ENCODE measurements at places on chromosomes 3 and 15.

- DNase-seq, result no peak
Measured at GRCh38 chr3:18046131-18046915, 303.9 kb upstream of the TBC1D5 start.

DNA sequence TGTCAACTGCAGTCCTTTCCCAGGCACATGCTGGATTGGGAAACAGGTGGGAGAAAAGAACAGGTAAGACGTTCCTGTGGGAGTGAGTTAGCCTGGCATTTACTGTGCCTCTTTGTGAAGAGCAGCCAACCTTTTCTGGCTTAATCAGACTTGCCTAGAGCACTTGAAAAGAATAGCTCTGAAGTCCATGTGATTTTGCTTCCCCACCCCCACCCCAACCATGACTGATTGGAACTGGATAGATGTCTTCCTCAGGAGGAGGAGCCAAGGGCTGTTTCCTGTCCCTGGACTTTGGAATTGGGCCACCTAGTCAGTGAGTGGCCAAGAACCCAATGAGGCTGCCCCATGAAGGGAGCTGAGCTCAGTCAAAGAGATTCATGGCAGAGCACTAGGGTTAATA lies 4.7 kb upstream of the TMEM41A start:
- DNase-seq, result no peak

GRCh38 chr3:95235916-95236315 lies 1173.1 kb downstream of the NSUN3 start:
- DNase-seq, result no peak

GRCh38 chr15:22890296-22890695 lies 51.8 kb downstream of the NIPA2 start:
- DNase-seq, result no peak

DNA sequence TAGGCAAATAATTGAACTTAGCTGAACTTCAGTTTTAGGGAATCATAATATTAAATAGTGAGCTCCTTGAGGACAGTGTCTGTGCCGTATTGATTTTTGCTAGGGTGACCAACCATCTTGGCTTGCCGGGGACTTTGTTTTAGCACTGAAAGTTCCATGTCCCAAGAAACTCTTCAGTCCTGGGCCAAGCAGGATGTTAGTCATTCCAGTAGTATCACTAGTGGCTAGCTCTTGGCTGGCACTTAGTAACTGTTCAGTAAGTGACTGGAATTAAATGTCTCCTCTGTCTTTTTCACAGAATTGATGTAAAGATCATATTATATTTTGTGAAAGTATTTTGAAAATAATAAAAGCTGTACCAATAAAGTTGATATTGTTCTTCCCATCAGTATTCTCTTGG lies 42.3 kb downstream of the RSRC1 start:
- DNase-seq, result no peak

DNA sequence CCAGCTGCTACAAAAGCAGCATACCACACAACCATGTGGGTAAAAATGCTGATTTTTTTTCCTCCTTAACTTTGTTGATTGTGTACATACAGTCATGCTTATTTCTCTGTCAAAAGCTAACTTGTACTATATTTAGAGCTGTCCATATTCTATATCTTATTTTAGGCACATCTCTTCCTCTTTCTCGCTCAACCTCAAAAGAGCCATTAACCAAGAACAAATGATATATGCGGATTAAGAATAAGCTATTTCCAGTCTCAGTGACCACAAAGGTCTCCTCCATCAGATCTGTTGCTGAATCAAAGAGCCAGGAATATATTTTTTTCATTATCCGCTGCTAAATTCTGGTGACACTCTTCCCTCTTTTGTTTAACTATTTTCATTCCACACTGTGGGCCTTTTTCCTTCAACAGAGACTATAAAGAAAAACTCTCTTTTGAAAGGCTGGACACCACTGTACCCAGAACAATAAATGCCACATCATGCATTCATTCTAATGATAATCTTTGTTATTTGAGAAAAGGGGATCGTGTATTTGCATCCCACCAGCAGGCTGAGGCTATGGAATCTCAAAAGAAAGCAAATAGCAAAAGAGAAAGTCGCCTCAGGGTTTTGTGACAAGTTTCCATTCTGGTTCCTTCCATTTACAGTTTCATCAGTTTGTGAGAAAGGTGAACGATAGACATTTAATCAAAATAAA lies 8.0 kb downstream of the TMEM212 start:
- DNase-seq, result no peak

GRCh38 chr3:150253622-150254021 lies 154.5 kb upstream of the TSC22D2 start:
- no peak for DNase-seq

GRCh38 chr3:156356537-156357363 lies 198.2 kb downstream of the SSR3 start:
- DNase-seq, result no peak

DNA sequence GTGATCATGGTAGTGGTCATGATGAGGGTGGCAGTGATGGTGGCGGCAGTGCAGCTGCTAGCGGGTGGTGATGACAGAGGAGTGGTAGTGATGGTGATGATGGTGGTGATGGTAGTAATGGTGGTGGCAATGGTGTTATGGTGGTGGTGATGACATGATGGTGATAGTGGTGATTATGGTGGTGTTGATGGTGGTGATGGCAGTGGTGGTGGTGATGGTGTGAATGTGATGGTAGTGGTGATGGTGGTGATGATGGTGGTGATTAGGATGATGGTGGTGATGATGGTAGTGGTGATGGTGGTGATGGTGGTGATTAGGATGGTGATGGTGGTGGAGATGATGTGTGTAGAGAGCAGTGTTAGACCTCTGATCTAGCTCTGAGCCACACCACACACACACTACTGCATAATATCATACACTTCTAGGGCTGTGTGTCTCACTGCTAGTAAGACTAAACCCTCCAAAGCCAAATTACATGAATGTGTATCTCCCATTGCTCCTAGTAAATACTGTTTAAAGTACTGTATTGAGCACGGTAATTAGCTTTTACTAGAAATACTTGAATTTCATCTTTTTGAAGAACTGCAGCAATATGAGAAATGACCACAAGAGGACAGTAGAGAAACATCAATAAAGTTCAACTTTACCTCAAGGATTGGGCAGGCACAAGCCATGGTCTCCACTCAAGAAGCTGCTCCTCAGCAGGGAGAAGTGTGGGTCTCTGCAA lies 28.8 kb downstream of the TMED3 start:
- DNase-seq, result no peak

- DNase-seq, result no peak
Measured at GRCh38 chr3:176403531-176403930, 793.8 kb downstream of the TBL1XR1 start.

DNA sequence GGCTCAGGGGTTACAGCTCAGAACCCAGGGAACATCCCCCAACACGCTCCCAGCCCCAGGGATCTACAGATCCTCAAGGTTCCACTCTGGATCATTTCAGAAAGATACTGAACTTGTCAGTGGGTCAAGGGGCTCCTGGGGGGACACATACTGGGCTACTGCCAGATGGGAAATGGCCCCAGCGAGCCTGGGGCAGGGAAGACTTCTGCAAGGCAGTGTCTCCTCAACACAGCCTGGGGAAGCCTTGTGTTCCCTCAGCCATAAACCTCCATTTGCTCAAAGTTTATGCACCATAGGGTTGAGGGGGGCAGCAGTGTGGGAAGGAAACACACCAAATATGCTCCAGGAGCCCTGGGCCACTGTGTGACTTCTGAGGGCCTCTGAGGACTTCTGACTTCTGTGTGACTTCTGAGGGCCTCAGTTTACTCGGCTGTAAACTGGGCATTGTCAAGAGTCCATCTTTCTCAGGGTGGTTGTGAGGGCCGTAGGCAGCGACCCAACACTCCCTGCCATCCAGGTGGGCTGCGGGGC lies 58.4 kb downstream of the IQSEC1 start:
- no peak for DNase-seq

GRCh38 chr3:175495331-175495730 lies 636.2 kb downstream of the NAALADL2 start:
- DNase-seq, result no peak

DNA sequence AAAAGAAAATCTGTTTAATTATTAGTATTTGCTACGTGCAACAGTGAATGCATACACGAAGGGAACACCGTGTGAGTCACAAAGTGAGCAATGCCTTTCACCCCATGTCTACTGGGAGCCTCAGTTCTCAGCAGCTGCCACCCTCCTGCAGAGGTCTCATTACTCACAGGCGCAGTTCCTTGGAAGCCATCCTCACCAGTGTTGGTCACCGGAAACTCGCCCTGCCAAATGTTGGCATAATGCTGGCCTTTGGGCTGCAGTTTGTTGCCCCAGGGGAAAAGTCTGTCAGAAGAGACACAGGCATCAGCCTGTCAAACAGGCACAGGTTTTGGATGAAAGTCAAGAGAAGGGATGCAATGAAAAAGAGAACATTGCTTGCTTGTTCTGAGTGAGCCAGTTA lies 50.1 kb downstream of the SUMF1 start:
- DNase-seq, result no peak

- DNase-seq, result no peak
Measured at GRCh38 chr3:26560081-26560480, 62.5 kb upstream of the LRRC3B start.

DNA sequence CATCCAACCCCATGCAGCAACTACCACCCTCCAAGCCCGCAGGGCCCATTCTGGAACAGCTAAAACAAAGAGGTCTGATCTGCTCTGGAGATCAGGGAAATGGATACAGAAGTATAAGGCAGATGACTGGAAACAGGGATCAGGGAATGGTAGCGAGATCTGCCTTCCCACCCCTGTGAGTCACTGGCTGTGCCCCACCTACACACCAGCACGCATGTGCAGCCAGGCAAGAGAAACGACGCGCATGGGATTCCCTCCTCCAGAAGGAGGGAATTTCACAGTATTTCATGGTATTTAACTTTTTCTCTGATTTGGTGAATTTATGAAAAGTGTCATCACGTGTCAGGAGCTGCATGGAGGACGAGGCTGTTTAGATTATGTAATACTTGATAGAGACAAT lies 116.7 kb downstream of the ARRDC4 start:
- no peak for DNase-seq

GRCh38 chr15:82046666-82047452 lies 1.0 kb upstream of the MEX3B start:
- DNase-seq, result no peak

- no peak for DNase-seq
Measured at GRCh38 chr15:80736560-80736959, 41.5 kb downstream of the ABHD17C start.

- DNase-seq, result no peak
Measured at GRCh38 chr3:184784731-184785500, 27.1 kb upstream of the VPS8 start.

DNA sequence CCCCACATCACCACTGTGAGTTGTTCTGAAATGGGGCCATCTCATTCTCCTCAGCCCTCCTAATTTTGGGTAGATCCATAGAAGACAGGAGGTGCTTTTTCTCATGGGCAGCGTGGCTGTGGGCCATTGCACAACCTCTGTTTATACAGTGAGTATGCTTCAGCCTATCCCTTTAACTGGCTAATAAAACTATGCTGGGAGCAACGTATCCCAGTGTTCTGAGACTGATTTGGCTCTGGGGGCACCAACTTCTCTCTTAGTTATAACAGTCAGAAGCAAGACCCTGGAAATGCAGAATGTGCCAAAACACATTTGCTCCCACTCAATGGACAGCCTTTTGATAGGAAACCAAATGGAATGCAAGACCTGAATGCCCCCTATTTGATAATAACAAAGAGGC lies 97.1 kb upstream of the ICE2 start:
- no peak for DNase-seq

GRCh38 chr15:79365765-79366164 lies 54.9 kb downstream of the TMED3 start:
- no peak for DNase-seq

- DNase-seq, result no peak
Measured at GRCh38 chr3:117788506-117788905, 1078.9 kb downstream of the TUSC7 start.

DNA sequence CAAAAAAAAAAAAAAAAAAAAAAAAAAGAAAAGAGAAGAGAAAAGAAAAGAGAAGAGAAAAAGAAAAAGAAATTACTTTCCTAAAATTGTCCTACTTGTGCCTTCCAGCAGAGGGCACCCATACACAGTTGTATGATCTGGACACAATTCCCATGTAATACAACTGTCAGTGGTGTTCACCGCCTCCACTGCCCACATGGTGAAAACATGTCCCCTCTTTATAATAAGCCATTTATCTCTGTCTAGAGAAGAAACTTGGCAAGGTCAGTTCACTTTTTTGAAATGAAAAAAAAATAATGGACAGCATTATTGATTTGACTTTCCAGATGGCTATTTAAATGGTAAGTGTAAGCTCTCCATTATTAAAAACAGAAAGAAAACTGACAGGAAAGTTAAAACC lies 459.4 kb downstream of the GBE1 start:
- peak; percentile 1 for DNase-seq

GRCh38 chr3:159548675-159549335 lies 439.8 kb upstream of the IL12A start:
- DNase-seq, result no peak

- no peak for DNase-seq
Measured at GRCh38 chr3:11282250-11283138, 10.3 kb downstream of the ATG7 start.

- no peak for DNase-seq
Measured at GRCh38 chr3:149376718-149377407, 586 bp downstream of the TM4SF1 start.
